ENCODE measurements at places on chromosomes 7 and 10.

DNA sequence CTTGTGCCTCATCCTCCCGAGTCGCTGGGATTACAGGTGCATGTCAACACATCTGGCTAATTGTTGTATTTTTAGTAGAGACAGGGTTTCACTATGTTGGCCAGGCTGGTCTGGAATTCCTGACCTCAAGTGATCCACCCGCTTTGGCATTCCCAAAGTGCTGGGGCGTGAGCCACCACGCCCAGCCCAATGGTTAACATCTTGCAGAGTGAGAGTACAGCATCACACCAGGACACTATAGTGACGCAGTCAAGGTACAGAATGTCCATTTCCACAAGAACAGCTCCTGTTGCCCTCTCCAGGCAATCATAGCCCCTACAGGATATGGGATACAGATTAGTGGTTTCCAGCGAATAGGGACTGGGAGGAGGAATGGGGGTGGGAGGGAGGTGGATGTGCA is 34.0 kb downstream of the MYO1G start:
- DNase-seq: no peak

GRCh38 chr7:124751027-124751426 is 14.6 kb downstream of the GPR37 start:
- no peak for DNase-seq

DNA sequence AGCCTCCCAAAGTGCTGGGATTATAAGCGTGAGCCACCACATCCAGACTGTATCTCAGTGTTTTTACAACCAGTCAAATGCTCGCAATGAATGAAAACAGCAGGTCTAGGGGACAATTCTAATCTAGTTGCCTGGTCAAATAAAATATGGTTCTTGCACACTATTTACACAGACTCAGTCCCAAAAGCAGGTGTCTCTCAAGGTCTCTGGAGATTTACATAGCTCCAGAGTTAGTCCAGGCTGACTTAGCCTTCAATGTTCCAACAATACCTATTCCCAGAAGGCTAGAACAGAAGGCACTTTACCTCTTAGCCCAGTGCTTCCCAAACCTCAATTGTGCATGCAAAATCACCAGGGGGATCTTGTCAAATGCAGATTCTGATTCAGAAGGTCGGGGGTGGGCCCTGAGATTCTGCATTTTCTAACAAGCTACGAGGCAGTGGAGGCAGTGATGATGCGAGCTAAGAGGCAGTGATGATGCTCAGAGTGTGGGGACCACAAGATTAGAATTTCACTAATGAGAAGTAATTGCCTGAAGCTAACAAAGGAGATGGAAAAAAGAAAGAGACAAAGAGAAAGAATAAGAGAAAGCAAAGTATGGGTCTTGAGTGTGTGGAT is 6.4 kb downstream of the KIAA1549 start:
- DNase-seq: no peak

DNA sequence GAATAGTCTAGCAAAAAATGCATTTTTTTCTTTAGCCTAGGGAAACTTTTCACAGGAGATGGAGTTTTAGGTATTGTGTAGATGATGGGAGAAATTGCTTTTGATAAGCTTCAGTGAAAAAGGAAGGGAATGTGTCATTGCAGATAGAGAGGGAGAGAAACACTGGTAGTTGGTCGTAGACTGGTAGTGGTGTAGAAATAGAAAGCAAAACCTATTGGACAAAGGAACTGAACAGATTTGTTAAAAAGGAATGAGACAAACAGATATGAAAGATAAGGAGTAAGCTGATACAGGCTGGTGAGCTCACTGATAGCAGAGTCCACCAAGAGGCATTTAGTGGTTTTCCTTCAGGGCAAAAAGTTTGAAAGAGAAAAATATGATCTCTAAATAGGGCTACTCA is 94.3 kb downstream of the ZEB1 start:
- DNase-seq: no peak

DNA sequence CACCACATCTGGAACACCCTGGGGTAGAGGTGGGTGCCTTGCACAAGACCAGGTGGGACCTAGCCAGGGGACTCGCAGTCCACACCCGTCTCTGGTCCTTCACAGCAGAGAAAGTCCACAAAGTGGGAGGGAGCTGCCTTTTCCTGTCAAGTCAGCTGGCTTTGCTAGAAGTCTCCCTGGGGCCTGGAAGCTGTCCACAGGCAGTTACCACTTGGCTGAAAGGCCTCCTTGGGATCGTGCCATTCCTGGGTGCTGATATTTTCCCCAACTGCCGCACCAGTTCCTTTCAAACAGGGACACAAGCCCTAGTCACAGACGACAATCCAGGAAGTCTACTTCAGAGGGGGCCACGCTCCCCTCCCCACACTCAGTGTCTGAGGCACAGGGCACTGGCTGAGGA is 75.4 kb downstream of the AFAP1L2 start:
- DNase-seq: no peak
